ENCODE measurements at places on chromosomes 16 and 17.

DNA sequence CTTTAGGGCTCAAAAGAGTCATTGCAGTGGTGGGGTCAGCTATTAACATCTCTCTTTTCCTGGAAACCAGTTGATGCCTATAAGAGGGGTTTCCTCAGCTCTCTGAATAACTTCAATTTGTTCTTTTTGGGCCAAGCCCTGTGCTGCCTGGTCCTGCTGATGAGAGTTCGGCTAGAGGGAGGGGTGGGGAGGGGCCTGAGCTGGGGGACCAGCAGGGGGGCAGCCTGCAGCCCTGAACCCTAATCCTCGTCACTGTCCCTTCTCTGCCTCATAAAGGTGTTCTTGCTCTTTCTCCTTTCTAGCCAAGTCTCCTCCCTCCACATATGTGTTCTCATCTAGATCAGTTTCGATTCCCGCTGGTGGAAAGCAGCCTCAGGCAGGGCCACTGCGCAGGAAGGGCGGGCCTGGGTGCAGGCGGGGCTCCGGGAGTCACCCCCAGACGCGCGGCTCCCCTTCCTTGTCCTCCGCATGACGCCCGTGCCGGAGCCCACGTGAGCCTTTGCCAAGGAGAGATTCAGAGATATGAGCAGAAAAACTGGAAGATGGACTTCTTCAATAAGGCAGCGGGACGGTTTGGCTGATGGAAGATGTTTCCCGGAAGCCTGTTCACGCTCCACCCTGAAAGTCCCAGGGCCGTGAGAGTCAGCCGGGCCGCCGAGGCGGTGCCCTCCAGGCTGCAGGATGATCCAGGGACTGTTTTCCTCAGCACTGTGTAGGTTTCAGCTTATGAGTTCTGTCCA, 15.0 kb upstream of the RHOT1 start:
- peak; percentile 47 for DNase-seq

DNA sequence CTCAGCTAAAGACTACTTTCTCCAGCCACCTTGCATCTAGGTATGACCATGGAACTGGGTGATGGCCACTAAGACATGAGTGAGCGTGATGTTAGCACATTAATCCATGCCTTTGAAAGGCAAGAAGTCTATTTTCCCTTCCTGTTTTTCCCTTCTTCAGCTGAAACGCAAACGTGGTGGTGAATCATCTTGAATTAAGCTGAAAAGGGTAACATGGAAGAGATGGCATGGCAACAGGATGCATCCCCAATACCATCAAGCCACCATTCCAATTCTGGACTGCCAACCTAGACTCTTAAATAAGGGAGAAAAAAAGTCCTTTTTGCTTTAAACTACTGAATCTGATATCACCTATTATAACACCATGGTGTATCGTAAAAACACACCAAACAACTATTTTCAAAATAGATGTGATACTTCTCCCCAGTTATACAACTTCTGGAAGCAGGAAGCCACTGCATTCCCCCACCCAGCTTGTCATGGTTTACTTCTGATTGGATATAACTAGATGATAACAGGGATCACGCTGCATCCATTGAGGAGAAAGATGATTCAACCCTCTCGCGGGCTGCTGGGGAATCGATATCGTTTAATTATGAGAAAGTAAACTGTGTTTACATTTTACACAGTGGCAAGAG, 368.6 kb downstream of the CDH13 start:
- no peak for DNase-seq

- DNase-seq = no peak
Observed at GRCh38 chr16:60729051-60729450, 1307.2 kb downstream of the CDH8 start.

- no peak for DNase-seq
Observed at GRCh38 chr17:79631640-79632431, 21.0 kb upstream of the RBFOX3 start.

GRCh38 chr16:87092958-87093357, 224.2 kb downstream of the C16orf95 start:
- DNase-seq = no peak

GRCh38 chr17:49437696-49438435, 23.2 kb upstream of the PHB1 start:
- DNase-seq = no peak

GRCh38 chr16:2964475-2965336, 631 bp downstream of the KREMEN2 start:
- DNase-seq = peak; percentile 91

GRCh38 chr16:23848958-23849357, 13.2 kb downstream of the PRKCB start:
- no peak for DNase-seq

DNA sequence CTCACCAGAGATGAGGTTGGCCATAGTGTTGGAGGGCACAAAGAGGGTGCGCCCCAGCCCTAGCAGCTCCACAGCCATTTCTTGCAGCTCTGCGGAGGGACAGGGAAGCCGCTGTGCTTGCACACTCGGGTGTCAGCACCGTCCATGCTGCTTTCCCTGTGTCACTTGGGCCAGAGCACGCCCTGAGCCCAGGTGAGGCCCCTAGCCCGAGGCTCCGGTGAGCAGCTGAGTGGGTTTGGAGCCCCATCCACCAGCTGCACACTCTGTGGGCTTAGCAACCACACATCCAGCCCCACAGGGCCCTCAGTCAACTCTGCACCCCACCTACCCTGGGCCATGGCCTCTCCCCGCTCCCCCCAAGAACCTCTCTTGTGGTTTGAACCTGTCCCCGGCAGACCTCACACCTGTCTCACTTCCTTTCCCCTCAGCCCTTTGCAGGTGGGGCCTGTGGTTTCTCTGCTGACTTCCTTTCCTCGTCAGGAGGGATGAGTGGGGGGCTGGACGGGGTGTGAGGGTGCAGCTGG, 20.7 kb downstream of the TMEM235 start:
- no peak for DNase-seq

GRCh38 chr17:72118335-72119076, 2.3 kb upstream of the SOX9 start:
- peak; percentile 78 for DNase-seq

GRCh38 chr17:6657633-6658287, 6.2 kb downstream of the C17orf100 start:
- no peak for DNase-seq

- DNase-seq = peak; percentile 85
Observed at GRCh38 chr17:46212634-46213435, 19.6 kb upstream of the KANSL1 start.

- DNase-seq = no peak
Observed at GRCh38 chr17:37518826-37519225, 29.1 kb downstream of the DUSP14 start.

GRCh38 chr16:75151798-75152197, 3.5 kb downstream of the ZFP1 start:
- DNase-seq = no peak

DNA sequence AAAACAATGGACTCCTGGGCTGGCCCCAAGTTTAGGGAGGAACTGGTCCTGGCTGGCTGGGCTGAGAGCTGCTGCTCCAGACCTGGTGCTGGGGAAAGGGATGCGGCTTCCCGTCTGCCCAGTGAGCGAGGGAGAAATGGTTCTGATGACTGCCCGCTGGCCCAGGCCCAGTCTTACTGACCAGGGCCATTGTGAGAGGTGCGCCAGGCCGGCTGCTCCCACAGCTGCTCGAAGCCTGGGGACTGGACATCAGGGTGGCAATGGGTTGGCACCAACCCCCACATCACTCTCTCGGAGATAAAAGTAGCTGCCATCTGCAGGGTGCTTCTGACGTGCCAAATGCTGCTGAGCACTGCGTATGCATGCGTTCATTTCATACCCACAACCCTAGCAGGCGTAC, 53.2 kb downstream of the IRF8 start:
- DNase-seq = no peak

- peak; percentile 22 for DNase-seq
Observed at GRCh38 chr17:77696151-77696720, 262.3 kb upstream of the TNRC6C start.

GRCh38 chr16:73016488-73016830, 31.5 kb downstream of the ZFHX3 start:
- no peak for DNase-seq

- no peak for DNase-seq
Observed at GRCh38 chr16:69823831-69824563, 61.9 kb downstream of the WWP2 start.

DNA sequence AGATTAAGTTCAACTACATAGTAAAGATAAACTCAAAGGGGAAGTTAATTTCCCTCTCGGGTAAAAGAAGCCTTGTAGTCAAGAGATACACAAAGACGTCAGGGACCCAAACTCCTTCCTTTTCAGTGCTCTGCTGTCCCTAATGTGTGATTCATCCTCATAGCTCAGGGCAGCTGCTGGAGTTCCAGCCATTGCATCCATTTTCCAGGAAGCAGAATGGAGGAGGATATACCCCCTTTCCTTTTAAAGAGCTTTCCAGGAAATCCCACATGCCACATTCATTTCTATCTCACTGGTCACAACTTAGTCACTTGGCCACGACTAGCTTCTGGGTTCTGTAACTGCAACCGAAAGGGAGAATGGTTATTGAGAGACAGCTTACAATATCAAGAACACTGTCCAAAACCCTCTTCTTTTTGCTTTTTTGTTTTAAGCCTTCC, 95.3 kb downstream of the SOCS1 start:
- DNase-seq = no peak

DNA sequence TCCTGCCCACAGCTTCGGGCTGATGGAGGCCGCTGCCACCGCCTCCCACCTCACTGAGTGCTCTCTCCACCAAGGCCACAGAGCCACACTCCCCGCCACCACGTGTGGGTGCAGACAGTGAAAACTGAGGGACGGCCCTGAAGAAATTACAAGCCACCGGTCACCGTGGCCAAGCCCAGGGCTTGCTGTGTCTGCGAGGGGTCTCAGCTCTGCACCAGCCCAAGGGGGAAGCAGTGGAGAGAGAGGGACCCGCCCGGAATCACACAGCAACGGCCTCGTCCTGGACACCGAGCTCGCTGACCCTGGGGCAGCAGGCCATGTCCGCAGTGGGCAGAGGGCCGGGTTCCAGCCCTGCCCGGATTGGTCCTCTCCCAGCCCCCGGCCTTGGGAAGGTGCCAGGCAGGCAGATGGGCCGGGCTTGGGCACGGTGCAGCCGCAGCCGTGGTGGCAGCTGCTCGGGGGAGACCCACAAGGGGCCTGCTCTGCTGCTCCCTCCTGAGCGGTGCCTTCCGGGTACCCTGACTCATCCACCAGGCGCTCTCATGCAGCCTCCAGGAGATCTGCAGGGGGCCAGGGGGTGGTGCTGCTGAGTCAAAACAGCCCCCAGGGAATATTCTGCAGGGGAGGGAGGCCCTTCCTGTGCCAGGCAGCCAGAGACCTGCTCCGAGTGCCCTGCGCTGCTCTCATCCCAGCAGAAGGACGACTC, 52.0 kb downstream of the CBFA2T3 start:
- no peak for DNase-seq

GRCh38 chr16:75535211-75535843, 581 bp downstream of the CHST5 start:
- DNase-seq = no peak

DNA sequence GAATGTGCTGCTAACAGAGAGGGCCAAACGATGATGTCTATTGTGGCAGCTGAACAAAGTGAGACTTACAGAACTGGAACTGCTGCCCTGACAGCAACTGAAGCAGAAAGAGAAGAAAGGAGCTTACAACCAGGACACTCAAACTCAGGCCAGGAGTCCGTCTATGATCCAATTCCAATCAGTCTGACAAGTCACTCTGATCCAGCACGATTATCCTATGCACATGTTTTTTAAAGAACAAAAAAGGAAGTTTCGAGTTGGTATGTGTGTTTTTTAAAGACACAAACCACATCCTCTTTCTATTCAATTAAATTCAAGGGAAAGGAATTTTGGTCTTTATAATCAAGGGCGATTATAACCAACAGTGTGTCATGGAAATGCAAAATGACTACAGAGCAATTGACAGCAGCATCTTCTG, 42.4 kb upstream of the MTMR4 start:
- no peak for DNase-seq

DNA sequence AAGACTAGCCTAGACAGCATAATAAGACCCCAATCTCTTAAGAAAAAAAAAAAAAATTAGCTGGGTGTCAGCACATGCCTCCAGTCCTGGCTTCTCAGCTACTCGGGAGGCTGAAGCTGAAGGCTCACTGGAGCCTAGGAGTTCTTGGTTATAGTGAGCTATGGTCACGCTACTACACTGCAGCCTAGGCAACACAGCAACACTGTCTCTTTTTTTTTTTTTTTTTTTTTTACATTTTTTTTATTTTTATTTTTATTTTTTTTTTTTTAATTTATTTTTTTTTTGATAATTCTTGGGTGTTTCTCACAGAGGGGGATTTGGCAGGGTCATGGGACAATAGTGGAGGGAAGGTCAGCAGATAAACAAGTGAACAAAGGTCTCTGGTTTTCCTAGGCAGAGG, 4.1 kb downstream of the ORC6 start:
- DNase-seq = no peak

DNA sequence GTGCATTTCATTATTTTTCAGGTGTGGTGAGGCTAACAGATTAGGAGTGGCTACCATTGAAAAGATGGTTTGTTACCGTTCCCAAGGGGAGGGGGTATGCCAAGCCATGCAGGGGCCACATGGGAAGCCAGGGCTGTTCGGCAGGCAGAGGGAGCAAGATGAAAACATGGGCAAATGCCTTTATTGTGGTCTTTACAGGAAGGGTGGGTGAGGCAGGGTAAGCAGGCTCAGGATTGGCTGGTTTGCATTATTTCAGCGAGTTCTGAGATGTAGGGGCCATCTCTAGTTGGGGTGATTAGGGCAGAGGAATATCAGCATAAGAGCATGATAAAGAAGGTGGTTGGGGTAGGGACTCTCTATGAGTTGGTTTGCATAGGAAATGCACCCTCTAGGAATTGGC, 117.6 kb downstream of the CCT6B start:
- DNase-seq = no peak

DNA sequence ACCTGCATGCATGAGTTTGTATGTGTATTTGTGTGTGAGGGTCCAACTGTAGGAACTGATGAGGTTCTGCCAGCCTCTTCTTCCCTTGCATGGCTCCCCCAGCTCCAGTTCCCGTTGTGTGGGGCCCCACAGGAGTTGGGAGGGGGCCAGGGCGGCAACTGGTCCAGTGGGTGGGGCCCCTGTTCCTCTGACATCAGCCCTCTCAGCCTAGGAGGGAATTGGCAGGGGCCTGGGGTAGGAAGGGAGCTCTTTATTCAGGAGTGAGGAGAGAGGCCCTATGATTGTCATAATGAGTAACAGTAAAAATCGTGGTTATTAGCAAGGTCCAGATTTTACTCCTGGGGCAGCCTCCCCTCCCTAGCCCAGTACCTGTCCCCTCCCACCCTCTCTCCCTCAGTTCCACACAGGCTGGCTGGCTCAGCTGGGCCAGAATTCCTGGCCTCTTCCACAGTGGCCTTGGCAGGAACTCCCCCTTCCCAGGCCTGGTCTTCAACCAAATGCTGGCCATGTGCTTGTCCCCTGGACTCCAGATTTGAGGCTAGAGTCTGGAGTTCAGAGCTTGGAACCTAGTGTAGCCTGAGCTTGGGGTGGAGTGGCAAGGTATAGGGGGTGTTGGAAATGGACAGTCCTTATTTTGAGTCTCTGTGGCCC, 18.9 kb downstream of the RARA start:
- DNase-seq = no peak

DNA sequence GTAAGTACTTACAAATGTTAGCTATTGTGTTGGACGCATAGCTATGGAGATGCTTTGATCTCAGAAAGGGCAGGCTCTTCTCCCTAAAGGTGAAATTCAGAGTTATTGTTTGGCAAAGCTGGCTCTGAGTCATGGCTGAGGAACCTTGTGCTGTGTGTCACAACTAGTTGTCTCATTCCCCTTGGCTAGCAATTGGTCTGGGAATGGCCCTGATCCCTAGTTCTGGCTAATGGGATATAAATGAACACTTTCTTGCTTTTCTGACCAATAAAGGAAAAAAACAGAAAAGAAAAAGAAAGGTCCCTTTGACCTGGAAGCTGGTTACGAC, 210.6 kb downstream of the MAP2K4 start:
- no peak for DNase-seq
